ENCODE measurements at places on chromosomes 1 and 21.

GRCh38 chr1:80629304-80629837 is 1171.4 kb upstream of the ADGRL2 start:
- no peak for DNase-seq

GRCh38 chr1:242670019-242670418 is 145.5 kb upstream of the PLD5 start:
- DNase-seq = no peak

GRCh38 chr1:76335882-76336281 is 261.3 kb downstream of the ST6GALNAC3 start:
- DNase-seq = no peak

DNA sequence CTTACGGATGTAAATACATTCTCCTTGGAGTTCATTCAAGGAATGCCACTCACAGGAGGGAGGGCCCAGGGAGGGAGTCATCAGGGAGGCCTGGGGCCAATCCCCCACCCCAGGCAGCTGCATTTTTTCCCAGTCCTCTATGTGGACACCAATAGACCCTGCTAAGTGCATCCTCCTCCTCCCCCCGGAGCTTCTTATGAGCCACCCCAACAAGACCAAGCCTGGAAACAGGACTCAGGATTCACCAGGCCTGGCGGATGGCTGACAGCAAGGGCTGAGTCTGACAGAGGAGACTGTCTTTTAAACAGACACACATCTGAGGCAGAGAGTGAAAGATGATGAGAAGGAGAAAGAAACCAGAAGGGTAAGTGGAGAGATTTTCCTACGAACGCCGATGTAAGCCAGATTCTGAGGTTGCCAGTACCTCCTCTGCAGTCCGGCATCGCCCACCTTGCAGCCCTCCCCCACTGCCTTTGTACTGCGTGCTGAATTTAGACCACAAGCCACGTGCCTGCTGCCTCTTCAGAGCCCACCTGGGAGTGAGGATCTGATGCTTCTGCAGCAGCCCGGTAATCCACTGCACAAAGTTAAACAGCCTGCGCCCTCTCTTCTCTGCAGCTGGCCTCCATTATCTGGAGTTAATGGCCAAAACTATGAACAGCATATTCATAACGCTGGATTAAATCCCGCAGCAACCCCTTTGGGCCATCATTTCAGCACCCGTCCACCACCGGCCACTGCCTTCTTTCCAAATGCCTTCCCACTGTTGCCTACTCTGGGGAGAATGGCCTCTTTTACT is 17.6 kb upstream of the SFPQ start:
- DNase-seq = no peak

DNA sequence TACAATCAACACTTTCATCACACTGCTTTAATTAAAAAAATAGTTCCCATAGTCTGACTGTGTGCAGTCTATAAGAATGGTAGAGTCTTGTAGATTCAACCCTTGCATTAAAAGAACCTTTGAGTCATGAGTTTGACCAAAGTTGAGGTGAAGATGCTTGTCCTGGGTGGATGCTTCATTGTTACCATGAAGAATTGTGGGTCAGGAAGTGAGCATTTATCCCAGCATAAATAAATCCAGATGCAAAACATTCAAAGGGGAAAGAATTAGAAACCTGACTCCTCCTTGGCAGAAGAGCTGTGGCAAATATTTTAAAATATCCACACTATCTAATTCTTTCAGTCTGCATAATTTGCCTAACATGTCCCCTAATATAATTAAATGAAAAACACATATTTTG is 72.9 kb upstream of the SPAG17 start:
- no peak for DNase-seq

DNA sequence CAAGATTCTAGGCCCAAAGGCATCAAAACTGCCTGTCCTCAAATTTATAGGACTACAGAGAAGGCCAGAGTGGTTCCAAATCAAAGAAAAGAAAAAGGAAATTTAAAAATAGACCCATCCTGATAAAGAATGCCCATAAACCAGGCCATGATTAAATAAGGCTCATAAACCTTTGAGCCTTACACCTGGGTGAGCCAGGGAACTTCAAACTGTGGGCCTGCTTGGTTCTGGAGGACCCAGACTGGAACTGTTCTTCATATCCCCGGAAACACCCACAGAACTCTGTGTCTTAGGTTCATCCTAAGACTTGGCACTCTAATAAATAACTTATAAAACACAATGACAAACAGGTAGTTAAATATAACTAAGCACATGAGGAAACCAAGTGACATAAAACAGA is 28.8 kb downstream of the MCOLN2 start:
- no peak for DNase-seq

DNA sequence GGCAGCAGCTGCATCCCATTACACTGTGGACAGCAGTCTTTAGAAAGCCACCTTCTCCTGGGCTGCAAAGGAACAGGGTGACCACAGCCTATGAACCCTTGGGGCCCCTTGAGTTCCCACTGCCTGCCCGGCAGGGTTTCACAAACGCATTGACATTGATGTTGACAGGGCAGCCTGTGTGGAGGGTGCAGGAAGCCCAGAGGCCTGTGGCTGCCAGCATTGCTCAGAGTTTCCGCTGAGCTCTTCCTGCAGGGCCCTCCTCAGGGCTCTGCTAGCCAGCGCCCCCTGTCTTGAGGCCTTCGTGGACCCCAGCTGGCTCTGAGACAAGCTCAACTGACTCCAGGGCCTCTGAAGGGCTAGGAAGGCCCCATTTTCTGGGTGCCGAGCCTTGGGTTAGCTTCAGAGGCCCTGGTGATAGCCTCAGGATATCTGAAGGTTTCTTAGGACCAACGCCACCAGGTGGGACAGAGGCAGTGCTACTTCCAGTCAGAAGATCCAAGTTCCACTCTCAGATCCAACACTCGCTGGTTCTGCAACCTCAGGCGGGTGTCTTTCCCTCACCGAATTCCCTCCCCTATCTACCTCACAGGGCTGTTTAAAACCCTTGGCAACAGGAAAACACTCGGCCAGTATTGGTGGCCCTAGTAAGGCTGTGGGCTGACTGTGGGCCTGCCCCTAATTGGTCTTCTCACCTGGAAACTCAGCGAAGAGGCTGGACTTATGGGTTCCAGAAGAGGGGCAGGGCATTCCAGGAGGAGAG is 27.2 kb upstream of the EPS8L3 start:
- DNase-seq = peak; percentile 90
